ENCODE measurements at places on chromosomes 2 and 18.

DNA sequence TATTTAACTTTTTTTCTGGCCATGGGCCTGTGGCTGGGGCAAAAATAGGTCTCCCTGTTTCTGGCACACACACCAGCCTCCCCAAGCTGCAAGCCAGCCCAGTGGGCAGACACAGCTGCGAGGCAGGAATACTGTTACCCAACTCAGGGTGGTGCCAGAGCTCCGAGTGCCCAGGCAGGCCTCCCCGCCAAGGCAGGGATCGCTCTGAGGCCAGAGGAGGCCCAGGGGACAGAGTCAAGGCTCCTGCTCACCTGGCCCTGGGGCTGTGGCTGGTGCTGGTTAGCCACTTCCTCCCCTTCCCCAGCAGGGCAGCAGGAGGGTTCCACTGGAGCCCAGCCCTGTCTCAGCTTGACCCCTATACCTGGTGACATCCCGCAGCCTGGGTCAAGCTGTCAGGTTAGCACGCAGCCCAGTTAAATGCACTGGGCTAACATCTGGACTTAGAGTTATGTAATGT, 67.1 kb upstream of the EPAS1 start:
- no peak for DNase-seq

- no peak for DNase-seq
Measured at GRCh38 chr18:27728659-27729058, 448.3 kb downstream of the CDH2 start.

GRCh38 chr2:9355716-9356115, 67.6 kb downstream of the ITGB1BP1 start:
- no peak for DNase-seq

DNA sequence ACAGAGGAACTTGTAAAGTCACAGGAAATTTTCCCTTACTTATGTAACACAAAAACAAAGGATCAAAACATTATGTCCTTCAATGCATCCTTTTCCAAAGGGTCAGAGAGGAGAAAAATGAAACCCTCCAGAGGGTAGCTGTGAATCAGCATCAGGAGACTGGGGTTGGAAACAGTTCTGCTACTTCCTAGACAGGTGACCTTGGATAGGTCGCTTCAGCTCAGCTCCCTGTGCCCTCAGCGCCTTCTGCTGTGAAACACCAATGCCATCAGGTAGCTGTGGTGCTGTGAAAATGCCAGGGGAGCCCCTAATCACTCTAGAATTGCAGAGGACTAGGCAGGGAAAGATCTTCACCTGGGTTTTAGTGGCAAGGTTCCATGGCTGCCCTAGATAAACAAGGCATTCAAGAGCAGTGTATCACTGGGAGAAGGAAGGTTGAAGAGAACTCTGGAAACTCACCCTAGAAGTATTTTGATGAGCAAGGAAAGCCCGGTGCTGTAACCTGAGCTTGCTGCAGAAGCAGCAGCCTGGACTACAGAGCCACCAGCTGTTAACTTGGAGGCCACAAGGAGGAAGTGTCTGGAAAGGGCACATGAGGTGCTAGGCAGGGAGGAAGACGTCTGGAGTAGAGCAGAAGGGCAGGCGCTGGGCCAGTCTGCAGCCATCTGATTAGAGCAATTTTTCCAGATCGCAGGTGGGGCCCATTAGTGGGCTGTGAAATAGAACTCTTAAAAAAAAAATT, 100.7 kb upstream of the MCFD2 start:
- no peak for DNase-seq

GRCh38 chr2:74927621-74928020, 30.8 kb upstream of the POLE4 start:
- no peak for DNase-seq

GRCh38 chr2:99677814-99678213, 188.0 kb upstream of the REV1 start:
- DNase-seq = no peak

DNA sequence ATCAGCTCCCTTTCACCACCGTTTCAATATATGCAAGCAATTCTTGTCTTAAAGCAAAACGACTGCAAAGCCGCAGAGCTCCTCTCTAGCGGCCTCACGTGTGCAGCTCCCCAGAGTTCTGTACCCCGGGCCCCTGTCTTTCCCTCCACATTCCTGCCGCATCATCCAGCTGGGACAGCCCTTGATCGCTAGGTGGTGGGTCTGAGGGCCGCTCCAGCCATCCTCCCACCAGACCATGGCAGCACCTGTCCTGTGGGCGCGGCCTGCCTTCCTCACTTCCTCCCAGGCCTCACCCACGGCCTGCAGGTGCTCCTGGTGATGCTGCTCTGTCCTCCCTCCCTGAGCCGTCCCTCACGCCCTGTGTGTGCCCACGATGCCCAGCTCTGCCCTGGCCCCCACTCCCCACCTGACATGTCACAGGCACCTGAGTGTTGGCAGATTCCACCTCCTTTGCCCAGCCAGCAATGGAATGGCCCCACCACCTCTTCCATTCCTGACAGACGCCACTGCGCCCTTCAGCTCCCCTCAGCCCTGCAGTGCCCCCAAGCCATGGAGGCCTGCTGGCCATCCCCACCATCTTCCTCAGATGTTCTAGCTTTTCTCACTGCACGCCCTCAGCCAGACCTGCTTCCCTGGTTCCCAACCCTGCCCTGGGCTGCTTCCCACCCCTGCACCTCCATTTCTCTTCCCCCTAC, 15.3 kb upstream of the ALLC start:
- peak; percentile 5 for DNase-seq

GRCh38 chr2:36633470-36634092, 35.6 kb upstream of the FEZ2 start:
- DNase-seq = no peak

DNA sequence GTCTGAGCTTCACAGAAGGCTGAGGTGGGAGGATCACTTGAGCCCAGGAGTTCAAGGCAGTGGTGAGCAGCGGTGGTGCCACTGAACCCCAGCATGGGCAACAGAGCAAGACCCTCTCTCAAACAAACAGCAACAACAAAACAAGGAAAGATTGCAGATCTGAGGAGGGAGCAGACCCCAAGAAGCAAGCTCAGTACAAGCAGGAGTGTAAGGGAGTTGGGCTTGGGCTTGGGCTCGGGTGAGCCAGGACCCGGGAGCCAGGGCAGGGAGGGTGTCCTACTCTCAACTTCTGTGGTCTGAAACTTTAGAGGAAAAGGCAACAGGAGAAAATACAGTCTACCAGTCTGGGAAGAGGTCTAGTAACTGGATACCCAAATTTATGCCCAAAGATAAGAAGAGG, 92.0 kb upstream of the RAB12 start:
- DNase-seq = no peak

DNA sequence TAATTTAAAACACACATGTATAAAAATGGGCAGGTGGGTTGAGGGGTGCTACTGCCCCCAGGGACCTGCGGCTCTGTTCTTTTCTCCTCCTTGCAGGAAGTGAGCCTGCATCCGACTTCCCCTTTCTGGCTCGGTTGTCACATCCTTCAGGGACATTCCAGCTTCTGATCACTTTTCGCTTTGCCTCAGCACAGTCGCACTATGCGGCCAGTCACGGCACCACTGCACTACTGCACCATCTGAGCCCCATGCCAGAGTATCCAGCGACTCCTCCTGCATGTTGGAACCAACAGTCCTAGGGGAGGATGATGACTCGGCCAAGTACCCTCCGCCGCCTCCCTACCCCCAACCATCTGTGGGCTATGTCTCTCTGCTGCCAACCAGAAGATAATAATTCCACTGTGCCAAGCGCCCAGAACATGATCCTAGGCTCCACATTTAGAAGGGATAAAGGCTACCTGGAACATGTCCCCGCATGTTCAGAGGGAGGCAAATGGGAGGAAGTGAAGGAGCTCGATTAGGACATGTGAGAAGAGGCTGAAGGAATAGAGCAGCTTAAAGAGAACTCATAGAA, 17.6 kb downstream of the CDC42EP3 start:
- no peak for DNase-seq

DNA sequence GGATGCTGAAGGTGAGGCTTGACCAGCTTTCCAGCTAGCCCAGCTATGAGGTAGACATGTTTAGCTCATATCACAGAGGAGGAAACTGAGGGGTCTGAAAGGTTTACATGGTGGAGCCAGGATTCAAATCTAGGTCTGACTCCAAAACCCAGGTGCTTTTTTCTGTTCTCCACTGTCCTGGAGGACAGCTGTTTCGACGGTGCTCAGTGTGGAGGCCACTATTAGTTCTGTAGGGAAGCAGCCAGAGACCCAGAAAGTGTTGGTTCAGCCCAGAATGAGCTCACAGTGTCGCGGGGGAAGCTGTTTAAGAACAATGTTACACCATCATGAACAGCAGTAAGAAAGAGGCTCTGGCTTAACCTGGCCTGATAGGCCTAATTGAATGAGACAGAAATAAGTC, 11.1 kb downstream of the PROC start:
- DNase-seq = no peak

DNA sequence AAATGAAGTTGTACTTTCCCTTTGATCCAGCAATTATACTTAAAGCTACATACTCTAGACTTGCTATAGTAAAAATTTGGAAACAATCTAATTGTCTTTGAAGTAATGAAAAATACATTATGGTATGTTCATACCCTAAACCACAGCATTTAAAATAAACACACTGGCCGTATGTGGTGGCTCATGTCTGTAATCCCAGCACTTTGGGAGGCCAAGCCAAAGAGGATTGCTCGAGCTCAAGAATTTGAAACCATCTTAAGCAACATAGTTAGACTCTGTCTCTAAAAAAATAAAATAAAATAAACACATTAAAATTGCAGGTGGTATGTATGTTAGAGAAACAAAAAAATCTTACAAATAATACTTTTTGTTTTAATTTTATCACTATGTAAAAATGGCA, 208.1 kb upstream of the KLHL14 start:
- DNase-seq = no peak

DNA sequence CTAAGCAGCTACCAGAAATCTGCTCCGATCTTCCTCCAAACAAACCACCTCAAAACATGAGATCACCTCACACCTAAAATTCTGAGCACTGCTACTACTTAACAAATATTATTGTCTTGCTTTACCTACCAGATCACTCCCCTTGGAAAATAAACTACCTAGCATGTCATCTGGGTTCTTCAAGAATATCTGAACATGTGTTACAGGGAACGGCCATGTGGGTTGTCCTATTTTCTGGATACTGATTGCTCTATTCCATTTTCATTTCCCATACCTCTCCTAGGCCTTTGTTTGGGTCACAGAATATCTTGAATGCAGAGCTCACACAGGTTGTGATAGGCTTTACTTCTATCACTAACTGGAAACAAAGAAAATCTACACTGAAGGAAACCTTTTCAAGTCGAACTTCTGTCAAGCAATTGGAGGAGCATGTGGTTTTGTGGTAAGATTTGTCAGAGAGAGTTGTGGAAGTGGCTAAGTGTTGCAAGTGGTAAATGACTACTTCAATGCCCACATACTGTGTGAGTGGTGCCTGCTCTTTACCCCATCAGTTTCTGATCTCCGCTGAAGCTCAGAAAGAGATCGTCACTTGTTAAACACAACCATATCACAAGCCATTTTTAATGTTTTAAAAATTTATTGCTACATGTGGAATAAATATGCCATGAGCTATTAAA, 739.1 kb upstream of the ZEB2 start:
- DNase-seq = no peak

DNA sequence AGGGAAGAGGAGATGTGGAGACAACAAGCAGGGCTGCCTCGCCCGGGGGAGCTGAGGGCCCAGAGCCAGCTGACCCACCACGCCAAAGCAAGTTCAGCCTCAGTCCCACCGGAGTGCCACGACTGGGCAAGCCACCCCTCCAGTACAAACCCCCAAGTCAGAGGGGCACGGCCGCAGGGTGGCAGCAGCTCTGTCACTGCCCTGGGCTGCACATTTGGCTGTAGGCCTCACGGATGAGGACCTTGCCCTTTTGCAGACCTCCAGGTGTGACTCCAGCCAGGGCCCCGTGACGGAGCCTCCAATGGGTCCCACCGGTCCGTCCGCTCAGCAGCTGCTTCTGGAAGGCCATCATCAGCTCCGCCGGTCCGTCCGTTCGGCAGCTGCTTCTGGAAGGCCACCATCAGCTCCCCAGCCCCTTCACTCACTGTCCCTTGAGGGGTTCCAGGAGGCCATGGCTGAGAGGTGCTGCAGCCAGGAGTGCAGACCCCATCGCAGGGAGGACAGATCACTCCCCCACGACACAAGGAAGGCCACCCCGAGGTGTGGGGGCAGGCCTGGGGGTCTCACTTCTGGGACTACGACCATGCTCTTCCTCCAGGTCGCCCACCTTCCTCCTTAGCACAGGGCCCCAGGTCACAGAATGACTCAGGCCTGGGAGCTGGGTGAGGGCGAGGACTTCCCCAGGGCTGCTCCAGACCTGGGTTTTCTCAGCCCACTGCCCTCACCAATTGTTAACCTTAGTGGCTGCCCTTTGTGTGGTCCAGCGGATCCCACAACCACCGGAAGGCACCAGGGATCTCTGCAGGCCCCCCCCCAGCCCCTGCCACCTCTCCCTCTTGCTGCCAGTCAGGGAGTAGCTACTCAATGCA, 24.6 kb upstream of the STK25 start:
- no peak for DNase-seq

GRCh38 chr2:94870440-94871225, 597 bp upstream of the TEKT4 start:
- no peak for DNase-seq

DNA sequence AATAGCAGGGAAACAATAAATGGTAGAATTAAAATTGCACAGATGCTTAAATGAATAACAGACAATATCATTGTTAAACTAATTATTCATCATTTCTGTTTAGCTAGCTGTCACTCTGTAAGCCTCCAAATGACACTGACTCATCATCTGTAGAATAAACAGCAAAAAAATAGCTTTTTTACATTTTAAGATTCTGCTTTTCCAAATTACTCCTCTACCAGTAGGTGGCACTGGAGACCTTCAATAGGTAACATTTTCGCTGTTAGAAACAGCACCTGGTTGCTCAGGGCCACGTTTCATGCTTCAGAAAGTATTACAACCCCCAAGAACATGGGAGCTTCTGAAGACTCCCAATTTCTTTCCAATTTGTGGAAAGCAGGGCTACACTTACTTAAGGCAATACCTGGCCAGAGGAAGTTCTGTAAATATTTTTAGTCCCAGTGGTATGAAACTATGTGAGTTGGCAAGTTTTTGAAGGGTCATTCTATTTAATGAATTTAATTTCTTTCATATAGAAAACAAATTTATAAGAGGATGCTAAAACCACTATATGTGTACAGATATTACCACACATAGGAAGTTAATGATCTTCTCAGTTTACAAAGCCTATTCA, 45.4 kb downstream of the TTN start:
- peak; percentile 13 for DNase-seq

GRCh38 chr2:33369191-33369590, 107.3 kb upstream of the RASGRP3 start:
- DNase-seq = no peak

DNA sequence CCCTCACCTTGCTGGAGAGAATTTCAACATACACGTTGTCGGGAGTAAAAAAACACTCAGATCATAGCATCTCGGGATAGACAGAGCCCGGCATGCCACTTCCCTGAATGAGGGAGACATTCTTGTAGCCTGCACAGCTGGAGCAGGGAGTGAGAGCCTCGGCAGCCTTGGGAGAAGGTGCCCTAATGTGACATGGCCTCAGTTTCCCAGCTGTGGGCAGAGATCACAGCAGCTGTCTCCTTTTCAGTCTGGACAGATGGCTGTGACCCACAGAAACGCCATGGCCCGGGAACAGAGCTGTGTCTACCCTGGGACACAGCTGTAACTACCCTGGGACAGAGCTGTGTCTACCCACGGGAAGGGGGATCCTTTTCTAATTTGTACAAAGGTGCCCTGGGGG, 55.9 kb downstream of the HS1BP3 start:
- no peak for DNase-seq

Data from activated naive CD4-positive, alpha-beta T cell treated with anti-CD3 and anti-CD28 coated beads, Interleukin-2, amount 50 U/mL, for 16 hours (primary cell).